ENCODE measurements at places on chromosomes 6 and 20.

DNA sequence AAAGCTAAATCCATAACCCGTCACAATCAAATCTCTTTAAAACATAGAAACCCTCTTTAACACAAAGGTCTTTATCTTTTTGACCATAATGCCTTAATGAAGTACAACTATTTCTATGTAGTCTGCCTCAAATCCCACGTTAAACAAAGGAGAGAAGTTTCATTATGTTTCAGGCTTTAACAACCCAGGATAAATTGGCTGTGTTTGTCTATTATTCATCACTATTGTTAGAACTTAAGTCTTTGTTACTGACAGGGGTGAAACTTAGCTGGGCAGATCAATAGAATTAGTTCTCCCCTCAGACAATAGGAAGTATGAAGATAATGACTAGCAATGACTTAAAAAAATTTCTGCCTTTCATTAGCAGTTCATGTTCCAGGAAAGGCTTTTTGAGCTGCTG is 10.1 kb upstream of the METTL24 start:
- DNase-seq: no peak

- DNase-seq: no peak
Observed at GRCh38 chr20:21272279-21272678, 30.9 kb upstream of the XRN2 start.

GRCh38 chr6:136551103-136551502 is 881 bp upstream of the MAP7 start:
- DNase-seq: no peak

- DNase-seq: no peak
Observed at GRCh38 chr6:101000341-101000740, 119.2 kb upstream of the ASCC3 start.

GRCh38 chr6:7681449-7681848 is 44.5 kb upstream of the BMP6 start:
- no peak for DNase-seq

DNA sequence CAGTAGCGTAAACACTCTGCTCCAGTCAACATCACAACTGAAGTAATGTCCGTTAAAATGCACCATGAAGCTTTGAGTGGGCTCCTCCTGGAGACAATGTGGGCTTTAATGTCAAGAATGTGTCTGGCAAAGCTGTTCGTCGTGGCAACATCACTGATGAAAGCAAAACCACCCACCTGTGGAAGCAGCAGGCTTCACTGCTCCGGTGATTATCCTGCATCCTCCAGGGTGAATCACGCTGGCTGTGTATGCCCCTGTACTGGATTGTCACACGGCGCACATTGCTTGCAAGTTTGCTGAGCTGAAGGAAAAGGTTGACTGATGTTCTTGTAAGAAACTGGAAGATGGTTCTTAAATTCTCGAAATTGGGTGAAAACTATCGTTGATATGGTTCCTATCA is 128.5 kb downstream of the MOXD1 start:
- DNase-seq: no peak

GRCh38 chr6:116111552-116112528 is 11.2 kb downstream of the NT5DC1 start:
- peak; percentile 27 for DNase-seq

DNA sequence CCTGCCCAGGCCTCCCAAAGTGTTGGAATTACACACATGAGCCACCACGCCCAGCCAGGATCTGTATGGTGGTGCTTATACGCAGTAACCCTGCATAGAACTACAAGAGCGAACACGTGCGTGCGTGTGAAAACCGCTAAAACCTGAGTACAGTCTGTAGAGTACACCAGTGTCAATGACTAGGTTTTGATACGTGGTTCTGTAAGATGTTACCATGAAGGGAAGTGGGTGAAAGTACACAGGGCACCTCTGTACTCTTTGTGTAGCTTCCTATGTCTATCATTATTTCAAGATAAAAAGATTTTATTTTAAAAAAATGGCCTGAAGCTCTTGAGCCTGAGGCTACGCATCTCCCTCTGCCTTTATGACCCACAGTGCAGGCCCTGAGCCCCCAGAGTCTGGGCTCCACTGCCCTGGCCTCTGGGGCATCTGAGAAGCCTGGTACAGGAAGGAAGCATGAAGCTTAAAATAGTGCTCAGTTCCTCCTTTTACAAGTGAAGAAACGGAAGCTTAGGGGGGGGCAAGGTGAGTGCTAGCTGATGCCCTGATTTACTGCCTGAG is 21.6 kb downstream of the LY86 start:
- DNase-seq: no peak

- DNase-seq: no peak
Observed at GRCh38 chr6:5184218-5184617, 76.5 kb downstream of the LYRM4 start.

DNA sequence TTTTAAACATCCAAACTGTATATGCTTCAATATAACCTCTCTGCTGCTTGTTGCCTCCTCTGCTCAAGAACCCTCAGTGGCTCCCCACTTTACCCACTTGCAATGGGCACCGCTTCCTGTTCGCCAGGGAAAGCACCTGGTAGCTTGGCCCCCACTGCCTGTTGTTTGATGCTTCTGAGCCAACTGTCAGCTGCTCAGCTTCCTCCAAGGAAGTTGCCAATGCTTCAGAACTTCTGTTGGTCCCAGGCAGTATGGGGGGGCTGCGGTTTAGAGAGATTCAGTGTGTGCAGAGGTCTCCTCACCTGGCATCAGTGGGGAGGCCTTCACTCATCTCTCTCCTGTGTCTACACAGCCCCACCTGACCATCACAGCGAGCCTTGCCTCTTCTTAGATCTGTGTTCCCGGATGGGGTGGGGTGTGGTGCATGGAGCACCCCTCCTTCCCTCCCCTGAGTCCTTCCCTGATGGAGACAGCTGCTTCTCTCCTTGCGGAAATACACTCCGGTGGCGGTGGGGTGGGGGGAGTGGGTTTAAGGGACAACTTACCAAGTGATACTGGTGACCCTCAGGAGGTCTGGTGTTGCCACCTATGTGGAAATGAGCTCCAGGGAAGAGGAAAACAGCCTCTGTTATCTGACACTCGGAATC is 308.1 kb downstream of the CDH26 start:
- no peak for DNase-seq

- DNase-seq: peak; percentile 67
Observed at GRCh38 chr6:147201885-147202515, 2.2 kb upstream of the STXBP5 start.

- DNase-seq: no peak
Observed at GRCh38 chr20:21358737-21359136, 38.6 kb downstream of the NKX2-4 start.

GRCh38 chr20:45993197-45993951 is 15.3 kb upstream of the MMP9 start:
- peak; percentile 87 for DNase-seq

DNA sequence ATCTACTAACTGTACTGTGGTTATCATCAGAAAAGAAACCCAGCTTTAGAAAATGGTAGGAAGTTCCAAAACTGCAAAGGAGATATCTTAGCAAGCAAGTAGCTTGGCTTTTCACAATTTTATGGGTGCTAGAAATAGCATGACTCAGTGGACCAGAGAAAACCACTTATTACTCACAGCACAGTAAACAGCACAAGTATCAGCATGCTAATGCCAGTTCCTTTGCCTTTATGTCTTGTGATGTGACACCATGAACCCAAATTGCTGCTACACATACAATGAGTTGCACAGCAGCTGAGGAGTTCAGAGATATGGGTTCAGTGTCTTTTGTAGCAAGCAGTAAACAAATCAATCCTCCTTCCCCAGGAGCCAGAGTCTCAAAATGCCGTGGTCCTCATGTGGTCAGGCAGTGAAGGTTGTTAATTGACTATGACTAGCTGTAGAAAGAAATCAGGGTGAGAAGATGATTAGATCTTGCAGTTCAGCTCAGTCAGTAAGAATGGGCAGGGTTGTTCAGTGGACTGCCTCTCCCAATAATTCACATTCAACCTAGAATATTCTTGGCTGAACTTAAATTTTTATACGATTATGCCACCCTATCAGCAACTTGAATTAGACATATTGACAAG is 73.3 kb downstream of the OPRM1 start:
- peak; percentile 51 for DNase-seq

- DNase-seq: no peak
Observed at GRCh38 chr6:159043947-159044346, 844 bp downstream of the TAGAP start.

GRCh38 chr6:21367649-21368154 is 225.8 kb upstream of the SOX4 start:
- DNase-seq: no peak

DNA sequence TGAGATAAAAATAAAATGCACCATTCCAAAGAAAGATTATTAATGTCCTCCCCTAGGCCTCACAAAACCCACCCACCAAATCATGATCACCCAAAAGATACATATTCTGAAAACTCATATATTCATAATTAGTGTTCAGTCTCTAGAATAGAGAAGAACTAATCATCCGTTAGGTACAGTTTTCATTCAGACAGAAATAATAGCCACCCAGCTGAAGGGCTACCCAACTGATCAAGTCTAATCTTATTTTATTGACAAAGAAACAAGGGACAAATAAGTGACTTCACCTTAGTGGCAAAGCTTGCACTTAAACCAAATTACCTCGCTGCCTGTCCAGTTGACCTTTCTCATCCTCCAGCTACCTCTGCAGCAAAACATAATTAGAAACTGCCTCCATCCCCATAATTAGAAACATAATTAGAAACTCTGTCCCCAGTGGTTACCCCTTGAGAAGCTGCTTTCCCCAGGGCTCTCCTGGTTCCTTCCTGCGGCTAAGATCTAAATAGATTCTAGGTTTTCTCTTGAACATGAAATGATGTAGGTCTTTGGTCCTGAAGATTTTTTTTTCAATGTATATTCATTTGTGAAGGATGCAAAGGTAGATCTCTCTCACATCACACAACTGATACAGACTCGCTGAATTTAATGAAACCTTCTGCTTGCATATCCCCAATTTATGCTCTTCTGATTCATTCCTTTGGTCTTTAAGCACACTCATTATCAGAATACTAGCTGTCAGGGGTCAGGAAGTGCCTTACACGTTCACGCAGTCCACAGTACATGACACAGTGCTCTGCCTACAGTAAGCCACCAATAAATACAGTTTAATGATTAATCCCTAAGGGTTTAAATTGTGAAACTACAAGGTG is 46.3 kb downstream of the HBS1L start:
- no peak for DNase-seq

DNA sequence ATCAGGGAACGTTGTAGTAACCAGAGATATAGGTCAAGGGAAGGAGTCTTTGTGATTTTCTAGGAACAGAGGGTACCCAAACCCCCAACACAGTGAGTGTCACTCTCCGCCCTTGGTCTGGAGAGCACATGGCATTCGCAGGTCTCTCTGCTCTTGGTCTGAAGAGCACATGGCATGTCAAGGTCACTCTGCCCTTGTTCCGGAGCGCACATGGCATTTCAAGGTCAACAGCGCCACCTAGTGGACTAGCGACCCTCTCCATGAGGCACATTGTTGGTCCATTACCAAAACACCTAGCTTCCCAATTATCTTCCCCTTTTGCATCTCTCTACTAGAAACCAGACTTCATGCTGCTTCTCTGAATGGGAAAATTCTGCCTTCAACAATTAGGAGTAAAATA is 260.0 kb downstream of the C6orf118 start:
- peak; percentile 7 for DNase-seq

DNA sequence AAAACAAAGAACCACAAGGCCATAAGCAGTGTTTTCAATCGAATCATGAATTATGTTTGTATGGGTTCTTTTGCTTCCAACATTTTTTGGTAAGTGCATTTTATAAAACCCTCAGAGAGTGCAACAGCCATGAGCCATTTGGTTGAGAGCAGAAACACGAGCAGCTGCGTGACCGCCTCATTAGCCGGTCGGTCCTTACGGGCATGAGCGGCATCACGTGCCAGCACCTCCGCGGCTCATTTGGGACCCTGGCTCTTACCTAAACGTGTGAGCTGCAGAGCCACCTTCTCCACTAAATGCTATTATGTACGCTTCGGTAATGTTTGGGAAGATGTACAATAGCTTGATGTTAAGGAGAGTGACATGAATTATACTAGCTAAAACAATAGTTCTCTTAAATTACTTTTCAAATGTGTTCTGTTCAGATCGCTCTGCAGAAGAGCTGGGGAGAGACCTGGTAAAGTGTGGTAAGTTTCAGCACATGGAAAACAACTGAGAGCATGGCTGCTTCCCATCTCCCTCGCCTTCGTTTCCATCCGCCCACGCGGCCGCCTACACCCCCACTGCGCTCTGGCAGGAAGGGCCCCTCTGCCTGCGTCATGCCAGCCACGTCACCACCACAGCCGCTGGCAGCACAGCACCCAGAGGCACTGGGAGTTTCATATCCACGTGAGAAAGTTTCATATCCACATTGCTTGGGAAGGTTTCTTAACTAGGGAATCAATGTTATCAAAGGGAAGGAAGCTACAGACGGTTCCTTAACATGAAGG is 23.7 kb upstream of the PDE10A start:
- DNase-seq: peak; percentile 13

- no peak for DNase-seq
Observed at GRCh38 chr6:150620244-150620643, 20.6 kb downstream of the PLEKHG1 start.

DNA sequence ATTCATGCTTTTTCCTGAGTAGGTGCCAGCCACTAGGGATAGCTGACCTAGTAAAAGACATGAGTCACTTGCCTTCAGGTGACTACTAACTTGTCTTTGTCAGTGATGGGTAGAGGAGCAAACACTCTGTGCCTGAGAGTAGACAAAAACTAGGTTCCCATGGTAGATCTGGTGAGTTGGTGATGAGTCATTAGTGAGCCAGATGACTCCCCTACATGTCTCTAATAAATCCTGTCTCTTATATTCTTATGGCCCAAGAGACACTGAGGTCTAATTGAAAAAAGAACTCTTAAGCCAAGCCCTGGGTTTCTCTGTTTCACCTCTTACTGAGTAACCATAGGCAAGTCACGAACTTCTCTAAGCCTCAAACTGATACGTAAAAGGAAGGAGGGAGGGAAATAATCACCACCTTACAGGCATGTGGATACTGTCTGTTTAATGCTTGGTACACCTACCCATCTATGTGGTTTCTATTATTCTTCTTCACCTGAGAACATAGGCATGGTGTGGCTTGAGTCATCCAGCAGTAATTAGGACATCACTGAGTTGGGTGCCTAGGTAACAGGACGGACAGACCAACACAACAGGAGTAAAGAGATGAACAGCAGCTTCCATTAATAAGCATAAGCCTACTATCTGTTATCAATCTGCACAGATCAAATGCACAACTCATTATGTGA is 20.3 kb downstream of the TTPAL start:
- peak; percentile 91 for DNase-seq

- peak; percentile 28 for DNase-seq
Observed at GRCh38 chr20:60063048-60063451, 104.8 kb downstream of the CDH26 start.

- DNase-seq: no peak
Observed at GRCh38 chr20:32452776-32453466, 94.8 kb downstream of the ASXL1 start.

DNA sequence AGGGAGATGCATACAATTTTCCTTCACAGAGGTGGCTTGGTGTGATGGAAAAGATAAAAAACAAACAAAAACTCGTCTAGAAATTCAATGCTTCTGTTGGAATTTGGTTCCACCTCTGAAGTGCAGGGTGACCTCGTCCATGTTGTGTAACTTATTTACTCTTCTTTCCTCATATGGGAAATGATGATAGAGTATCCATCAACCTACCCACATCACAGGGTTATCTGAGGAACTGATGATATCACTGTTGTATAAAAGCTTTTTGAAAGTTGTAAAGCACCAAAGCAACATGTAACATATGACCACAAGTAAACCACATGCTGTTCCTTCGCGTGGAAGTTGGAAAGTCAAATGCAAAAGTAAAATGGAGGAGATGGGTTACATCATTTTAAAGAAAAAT is 212.0 kb upstream of the SGK1 start:
- DNase-seq: peak; percentile 12

All from Daoy (cell line).